ENCODE measurements at places on chromosomes 4 and X. TPM values are rescaled to one million over a fixed set of nuclear protein-coding genes. Genes with fewer than 3 reads are reported as not detected.

APLN gene
- total RNA-seq = 1.3 TPM

SPIN3 gene
- 24.5 TPM for total RNA-seq

OPRPN gene
- not detected for total RNA-seq

METTL14 gene
- 61.5 TPM for total RNA-seq

PRICKLE3 gene
- total RNA-seq = 9.9 TPM

AR gene
- 13.1 TPM for total RNA-seq

NAP1L3 gene
- total RNA-seq = 5.5 TPM

RTL9 gene
- 0.09 TPM for total RNA-seq

DCAF12L2 gene
- total RNA-seq = 0.22 TPM

LIMCH1 gene
- 195 TPM for total RNA-seq

STK32B gene
- total RNA-seq = 1.6 TPM

PAGE5 gene
- total RNA-seq = not detected

All from sciatic nerve (tissue), 2 donors.